ENCODE measurements at places on chromosomes 13 and 19.

- DNase-seq: no peak
Observed at GRCh38 chr13:51419001-51419636, 33.7 kb downstream of the INTS6 start.

GRCh38 chr13:86051134-86052103, 252.2 kb upstream of the SLITRK6 start:
- DNase-seq: no peak

- no peak for DNase-seq
Observed at GRCh38 chr19:18507727-18508440, 14.0 kb downstream of the ELL start.

GRCh38 chr13:51717786-51718398, 86.1 kb downstream of the DHRS12 start:
- no peak for DNase-seq

DNA sequence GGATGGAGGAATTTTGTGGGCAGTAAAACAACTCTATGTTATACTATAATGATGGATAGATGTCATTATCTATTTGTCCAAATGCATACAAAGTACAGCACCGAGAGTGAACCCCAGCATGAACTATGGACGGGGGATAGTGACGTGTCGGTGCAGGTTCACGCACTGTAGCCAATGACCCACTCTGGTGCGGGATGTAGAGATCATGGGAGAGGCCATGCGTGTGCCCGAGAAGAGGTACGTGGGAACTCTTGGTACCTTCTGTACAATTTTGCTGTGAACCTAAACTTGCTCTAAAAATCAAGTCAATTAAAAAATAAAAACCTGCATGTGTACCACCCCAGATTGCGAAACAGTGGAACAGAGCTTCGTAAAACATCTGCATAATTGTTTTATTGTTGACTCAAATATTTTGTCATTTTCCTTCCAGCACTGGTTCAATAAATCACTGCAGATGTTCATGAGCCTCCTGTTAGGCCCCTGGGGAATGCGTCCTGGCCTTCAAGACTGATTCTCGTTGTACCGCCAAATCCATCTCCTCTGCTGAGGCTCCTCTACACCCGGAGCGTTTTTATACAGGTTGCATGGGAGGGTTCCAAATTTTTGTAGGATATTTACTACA, 30.9 kb downstream of the COL4A1 start:
- no peak for DNase-seq

- no peak for DNase-seq
Observed at GRCh38 chr13:91356919-91357612, 9.6 kb downstream of the MIR17HG start.

DNA sequence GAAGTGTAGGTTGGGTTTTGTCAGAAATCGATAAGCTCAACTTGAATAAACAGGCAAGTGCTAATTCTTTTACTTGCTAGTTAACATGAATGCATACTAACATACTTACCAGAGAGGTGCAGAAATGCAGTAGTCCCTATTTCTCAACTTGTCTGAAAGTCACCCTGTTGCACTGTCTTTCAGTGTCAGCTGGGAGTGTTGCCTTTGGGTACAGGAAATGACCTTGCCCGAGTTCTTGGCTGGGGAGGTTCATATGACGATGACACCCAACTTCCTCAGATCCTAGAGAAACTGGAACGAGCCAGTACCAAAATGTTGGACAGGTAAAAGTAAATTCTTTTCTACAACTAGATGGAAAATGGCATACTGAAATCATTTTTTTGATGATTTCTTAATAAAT, 103.5 kb upstream of the AKAP11 start:
- DNase-seq: no peak

- DNase-seq: no peak
Observed at GRCh38 chr19:50932018-50932689, 20.7 kb downstream of the KLK5 start.

GRCh38 chr19:38715555-38715954, 28.7 kb downstream of the CAPN12 start:
- no peak for DNase-seq

GRCh38 chr19:17020823-17021222, 5.8 kb downstream of the CPAMD8 start:
- DNase-seq: no peak

GRCh38 chr19:56692206-56692895, 20.8 kb upstream of the ZNF835 start:
- DNase-seq: no peak

DNA sequence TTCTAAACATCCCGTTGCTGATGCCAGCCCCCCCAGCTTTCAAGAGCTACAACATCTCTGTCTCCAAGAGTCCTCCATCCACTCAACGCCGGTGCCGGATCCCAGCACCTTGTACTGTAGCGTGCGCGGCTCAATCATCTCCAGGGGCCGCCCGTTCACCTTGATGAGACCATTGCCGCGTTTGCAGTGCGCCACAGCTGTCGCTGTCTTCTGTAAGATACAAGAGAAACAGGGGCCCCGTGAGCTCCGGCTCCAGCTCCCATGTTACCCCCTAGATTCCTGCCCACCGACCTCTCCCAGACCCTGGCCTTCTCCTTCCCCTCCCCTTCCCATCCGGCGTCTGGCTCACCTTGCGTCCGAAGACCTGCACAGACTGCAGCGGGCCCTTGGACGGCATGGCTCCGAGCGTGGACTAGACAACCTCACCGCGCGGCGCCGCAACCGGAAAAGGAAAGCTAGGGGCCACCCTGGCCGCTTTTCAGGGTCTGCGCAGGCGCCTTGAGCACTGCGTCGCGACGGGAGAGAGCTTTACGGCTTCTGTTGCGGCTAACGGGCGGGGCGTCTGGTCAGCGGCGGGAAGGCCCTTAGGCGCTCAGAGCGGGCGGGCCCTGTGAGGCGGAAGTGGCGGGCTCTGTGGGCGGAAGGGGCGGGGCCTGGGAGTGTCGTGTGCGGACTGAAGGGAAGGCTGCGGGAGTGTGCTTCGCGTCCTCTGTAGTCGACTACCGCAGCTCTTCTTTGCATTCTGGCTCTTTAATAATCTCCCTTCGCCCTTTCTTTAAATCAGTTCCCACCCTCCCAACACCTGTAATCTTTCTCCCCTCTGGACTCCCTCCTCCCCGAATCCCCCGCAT, at the start of gene RPS16:
RPS16 (minus strand) TSS at position 451 of the 851 bp plus-strand sequence; CDS start at position 397, 54 bp downstream.
- no peak for DNase-seq

DNA sequence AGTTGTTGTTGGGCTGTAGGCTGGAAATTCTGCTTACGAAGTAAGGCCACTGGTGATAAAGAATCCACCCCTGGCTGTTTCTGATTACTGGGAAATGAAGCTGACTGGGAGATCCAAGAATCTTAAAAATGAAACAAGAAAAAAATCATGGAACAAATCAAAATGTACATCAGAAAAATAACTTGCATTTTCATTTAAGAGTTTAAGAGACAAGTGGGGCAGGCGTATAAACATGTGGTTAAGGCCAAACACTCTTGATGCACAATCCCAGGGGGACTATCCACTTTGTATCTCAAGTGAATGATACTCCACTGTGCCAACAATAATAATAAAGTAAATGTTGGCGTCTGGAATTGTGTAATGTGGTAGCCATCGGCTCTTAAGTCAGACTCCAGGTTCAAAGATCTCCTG, 24.6 kb downstream of the ZMYM5 start:
- DNase-seq: peak; percentile 86

GRCh38 chr19:54204767-54205468, 4.3 kb downstream of the RPS9 start:
- no peak for DNase-seq

DNA sequence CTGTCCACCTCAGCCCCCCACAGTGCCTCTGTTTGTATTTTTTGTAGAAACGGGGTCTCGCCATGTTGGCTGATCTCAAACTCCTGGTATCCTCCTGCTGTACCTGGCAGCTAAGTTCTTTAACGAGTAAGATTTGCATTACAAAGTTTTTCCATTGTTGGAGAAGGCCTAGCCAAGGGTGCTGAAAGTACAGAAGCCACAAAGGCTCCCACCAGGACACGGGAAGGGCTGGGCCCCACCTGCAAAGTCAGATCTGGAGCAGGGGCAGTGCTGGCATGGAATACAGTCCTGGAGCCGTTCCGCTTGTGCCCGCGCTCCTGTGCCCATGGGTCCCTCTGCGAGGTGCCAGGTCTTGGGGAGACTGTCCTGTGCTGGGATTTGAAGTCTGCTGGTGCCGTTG, 12.1 kb downstream of the FZR1 start:
- no peak for DNase-seq

- DNase-seq: no peak
Observed at GRCh38 chr13:98390086-98390715, 186.7 kb downstream of the STK24 start.

GRCh38 chr19:19540715-19541515, 2.9 kb downstream of the CILP2 start:
- no peak for DNase-seq

GRCh38 chr19:22623841-22624221, 10.3 kb upstream of the ZNF492 start:
- DNase-seq: no peak

DNA sequence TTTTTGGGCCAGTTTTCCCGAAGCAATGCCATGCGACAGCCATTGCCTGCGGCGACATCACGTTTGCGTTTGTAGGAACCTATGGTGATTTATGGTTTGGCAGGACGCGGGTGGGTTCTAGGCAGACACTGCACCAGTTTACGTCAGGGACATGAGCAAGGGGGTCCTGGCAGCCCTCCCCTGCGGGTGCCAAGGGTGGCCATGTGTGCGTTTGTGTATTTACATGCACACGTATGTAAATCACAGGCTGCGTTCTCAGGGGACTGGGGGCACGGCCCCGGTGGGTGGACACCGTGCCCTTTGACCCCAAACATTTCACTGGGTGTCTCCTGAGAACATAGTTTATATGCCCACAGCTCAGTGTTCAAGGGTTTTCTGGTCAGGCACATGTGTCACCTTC, 9.4 kb upstream of the TMPRSS9 start:
- DNase-seq: no peak

DNA sequence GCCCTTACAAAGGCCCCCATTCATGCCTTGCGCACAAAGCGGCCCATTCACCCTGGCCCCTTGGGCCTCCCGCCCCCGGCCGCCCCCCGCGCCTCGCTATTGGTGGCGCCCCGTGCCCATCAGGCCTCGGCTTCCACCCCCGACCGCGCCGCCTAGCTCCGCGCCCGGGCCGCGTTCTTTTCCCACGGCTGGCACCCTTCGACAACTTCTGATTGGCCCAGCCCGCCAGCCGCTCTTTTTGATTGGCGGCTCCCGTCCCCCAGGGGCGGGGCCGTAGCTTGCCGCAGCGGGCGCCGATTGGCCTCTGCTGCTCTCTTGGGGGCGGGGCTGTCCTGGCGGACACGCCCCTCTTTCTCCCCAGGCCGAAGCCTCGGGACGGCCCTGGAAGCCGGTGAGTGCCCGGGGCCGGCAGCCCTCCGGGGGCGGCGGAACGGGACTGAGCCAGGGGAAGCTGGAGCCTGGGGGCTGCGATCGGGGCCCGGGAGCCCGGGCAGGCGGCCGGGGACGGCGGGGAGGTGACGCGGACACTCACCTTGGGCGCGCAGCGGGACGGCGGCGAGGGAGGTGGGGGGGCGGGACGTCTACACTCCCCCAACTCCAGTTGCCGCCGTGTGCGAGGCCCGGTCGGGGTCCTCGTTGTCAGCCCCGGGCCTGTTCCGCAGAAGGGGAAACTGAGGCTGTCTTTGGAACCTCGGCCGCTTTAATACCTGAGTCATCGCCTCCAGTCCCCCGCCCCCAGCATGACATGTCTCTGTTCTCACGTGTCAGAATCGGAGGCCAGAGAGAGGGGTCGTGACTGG, at the start of gene MYH14:
MYH14 (plus strand) TSS at position 342 of the 800 bp plus-strand sequence. CDS start 6,744 bp downstream, outside the sequence.
- no peak for DNase-seq

DNA sequence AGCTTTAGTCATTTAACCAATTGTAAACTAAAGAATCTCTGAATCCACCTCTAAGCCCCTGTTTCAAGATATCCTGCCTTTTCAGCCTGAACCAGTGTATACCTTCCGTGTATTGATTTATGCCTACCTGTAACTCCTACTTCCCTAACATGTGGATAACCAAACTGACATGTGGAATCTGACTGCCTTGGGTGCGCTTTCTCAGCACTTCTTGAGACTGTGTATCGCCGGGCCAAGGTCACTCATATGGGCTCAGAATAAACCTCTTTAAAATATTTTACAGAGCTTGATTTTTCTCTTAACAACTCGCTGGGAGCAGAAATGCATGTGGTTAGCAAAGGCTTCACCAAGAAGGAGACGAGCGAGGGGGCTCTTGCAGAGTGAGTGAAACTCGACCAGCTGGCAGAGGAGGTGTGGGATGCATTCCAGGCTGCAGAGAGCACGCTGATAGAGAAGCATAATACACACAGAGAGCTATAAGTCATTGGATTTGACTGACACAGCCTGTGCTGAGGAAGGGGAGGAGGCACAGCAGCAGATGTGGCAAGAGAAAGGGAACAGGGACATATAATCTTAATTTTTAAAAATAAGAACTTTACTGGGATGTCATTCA, 268.2 kb upstream of the MAB21L1 start:
- no peak for DNase-seq

DNA sequence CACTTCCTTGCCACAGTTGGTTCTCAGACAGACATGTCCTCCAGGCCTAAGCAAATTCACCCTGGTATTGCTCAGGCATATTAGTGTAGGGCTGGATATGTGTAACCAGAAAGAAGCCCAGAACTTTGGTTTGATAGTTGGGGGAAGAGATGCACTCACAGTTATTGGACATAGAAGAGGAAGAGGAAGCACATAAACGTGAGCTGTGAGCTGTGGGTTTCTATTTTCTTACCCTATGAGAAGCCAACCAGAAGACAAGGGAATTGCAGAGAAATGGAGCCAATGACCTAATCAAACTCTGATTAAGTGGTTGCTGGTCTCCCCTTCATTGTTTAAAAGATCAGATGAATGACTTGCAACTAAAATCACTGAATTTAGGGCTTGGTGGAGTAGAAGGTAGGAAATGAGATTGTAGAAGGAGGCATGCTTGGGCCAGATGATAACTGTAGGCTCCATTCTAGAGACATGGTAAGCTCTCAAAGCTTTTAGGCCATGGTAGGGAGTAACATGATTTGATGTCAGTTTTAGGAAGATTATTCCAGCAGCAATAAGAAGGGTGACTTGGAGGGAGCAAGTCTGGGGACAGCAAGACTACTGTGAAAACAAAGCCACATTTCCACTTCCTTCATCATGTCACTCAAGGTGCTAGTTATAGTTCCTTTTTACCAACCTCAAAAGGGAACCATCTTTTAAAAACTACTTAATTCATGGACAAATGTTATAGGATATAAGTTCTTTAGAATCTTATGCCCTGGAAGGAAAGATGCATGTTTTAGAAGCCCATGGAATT, 24.1 kb upstream of the WDFY2 start:
- no peak for DNase-seq

DNA sequence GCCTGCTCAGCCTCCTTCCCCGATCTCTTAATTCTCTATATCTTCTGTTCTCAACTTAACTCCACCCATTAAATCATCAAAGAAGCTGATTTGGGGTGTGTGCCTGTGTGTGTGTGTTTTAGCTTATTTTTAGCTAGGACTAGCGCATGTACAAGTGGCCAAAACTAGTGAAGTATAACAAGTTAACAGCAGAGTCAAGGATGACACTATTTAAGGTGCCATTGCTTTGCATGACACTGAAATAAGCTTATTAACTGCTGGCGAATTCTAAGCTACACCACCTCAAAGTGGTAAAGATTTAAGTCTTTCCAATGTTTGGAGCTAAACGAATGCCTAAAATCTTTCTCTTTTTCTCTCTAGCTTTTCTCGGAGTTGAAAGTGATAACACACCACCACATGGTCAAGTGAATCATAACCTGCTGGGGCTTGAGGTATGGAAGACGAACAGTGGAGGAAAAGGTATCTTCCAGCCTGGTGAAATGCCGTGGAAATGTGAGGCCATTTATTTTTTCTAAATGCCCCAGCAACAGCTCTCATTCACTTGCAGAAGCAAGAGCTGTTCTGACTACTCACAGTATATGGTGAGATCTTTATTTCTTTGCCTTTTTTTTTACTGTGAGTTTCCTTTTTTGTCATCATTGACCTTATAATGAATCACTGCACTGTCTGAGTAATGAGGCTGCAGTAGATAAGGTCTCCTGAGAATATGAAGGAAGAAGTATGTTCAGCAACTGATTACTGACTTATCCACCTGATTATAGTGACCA, 570.3 kb downstream of the PCDH9 start:
- DNase-seq: no peak

Measured in AG04449 (cell line).